ENCODE measurements at places on chromosomes 6 and 20. TPM values are rescaled to one million over a fixed set of nuclear protein-coding genes. Genes with fewer than 3 reads are reported as not detected.

- no peak for DNase-seq
These were observed 18.6 kb downstream of the ABCF1 start for GRCh38 chr6:30589754-30590358.

The EPPIN gene
- polyA plus RNA-seq = 0.13 TPM

DNA sequence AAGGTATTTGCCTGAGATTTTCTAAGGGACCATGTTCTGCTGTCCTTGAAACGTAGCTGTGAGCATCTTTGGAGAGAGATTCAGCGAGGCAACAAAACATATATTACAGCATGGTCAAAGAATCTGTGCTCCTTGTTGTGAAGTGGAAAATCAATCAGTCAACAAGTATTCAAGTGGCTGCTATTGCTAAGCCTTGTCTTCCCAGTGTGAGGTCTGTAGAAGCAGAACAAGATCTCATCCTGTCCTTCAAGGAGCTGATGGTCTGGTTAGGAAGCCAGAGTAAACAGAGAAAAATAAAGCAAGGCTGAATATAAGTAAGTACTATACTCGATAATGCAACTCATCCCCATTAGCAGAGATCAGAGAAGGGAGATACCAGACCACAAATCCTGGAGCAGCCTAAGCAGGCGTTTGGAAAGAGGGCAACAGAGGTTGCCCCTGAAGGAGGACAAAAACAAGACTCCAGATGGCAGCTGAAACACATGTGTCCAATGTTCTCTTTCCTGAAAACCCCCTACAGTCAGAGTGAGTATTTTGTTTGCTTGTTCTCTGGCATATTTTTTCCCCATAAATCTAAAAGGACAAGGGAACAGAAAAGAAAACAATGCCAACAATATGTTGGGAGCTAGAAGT, 392.0 kb downstream of the SYNE1 start:
- no peak for DNase-seq

The ERVFRD-1 gene
- 0.26 TPM for polyA plus RNA-seq

- DNase-seq = peak; percentile 49
These were observed 1.1 kb upstream of the FAXC start for GRCh38 chr6:99350573-99350972.
